ENCODE measurements at places on chromosomes 6 and 20.

DNA sequence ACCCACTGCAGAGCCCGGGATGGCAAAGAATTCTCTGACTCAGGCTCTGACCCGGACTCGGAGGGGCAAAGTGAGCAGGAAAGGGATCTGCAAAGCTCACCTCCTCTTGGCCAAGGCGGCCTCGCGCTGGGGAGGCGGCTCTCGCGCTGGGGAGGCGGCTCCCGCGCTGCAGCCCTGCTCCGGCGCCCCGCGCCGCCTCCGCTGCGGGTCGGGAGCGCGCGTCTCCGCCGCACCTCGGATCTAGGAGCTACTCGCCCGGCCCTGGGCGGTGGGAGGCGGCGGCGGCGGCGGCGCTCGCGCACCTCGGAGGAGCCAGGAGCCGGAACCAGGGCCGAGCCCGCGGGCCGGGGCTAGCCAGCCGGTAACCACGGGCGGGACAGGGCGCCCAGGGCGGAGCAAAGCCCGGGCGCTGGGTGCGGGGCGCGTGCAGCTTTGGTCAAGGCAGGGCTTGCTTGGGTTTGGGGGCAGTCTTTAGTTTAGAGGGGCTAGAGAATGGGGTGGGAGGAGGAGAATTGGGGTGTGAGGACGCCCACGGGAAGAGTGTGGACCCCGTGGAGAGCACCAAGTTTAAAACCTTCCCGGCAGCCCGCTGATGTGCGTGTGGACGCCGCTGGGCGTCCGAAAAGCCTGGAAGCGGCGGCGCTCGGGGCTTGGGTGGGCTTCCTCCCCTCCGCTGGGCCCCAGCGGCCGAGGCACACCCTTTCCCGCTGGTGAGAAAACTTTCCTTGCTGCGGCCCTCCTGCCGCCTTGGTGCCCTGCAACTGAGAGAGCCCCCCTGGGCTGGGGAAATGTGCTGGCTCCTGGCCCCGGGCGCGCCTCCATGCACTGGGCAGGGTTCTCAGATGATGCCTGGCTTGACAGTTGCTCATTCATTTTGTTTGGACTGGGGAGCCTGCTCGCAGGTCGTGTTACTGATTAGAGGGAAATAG lies at the start of gene MRAP2:
MRAP2 (plus strand) TSS at position 250 of the 929 bp plus-strand sequence. CDS start 21,547 bp downstream, outside the sequence.
- no peak within 1 kb of the TSS for H3K4me3 ChIP-seq
- H3K27ac ChIP-seq = no peak within 1 kb of the TSS
- peaks cover 34% of the 10 kb centered on the region for H3K27me3 ChIP-seq

- no peak overlapping the region for H3K4me3 ChIP-seq
- H3K4me1 ChIP-seq = no peaks in the 10 kb centered on the region
- no peak overlapping the region for H3K27ac ChIP-seq
- H3K36me3 ChIP-seq = peaks cover 20% of the 10 kb centered on the region
- H3K27me3 ChIP-seq = no peaks in the 10 kb centered on the region
These were observed 29.4 kb upstream of the RNF8 start for GRCh38 chr6:37324131-37325033.

GRCh38 chr6:109000289-109000688 lies 94.4 kb downstream of the SESN1 start:
- H3K27ac ChIP-seq = no peak overlapping the region
- H3K36me3 ChIP-seq = peaks cover 13% of the 10 kb centered on the region
- no peak overlapping the region for H3K4me3 ChIP-seq
- DNase-seq = no peak
- no peaks in the 10 kb centered on the region for H3K4me1 ChIP-seq
- no peaks in the 10 kb centered on the region for H3K27me3 ChIP-seq

GRCh38 chr6:161079566-161080262 lies 88.1 kb downstream of the MAP3K4 start:
- no peaks in the 10 kb centered on the region for H3K27me3 ChIP-seq
- no peaks in the 10 kb centered on the region for H3K4me1 ChIP-seq
- H3K27ac ChIP-seq = no peak overlapping the region
- H3K4me3 ChIP-seq = no peak overlapping the region
- no peaks in the 10 kb centered on the region for H3K36me3 ChIP-seq

DNA sequence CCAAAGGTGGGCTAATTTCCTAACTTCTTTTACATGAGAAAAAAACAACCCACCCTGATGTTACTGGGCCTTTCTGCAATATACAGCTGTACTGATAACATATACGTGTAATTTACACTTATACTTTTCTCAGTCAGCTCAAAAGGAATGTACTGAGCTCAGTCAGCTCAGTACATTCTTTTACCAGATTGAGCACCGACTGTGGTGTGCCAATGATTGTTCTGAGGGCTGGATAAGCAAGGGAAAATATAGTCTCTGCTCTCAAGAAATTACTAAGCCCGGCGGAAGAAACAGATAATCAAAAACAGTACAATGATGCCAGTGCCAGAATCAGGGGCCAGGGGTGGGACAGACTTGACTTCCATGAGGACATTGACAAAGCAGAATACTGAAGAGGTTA lies 10.0 kb upstream of the BLOC1S5 start:
- peaks cover 5% of the 10 kb centered on the region for H3K4me1 ChIP-seq
- no peaks in the 10 kb centered on the region for H3K27me3 ChIP-seq
- no peak for DNase-seq
- H3K36me3 ChIP-seq = no peaks in the 10 kb centered on the region
- H3K4me3 ChIP-seq = no peak overlapping the region

GRCh38 chr6:146890644-146891434 lies 292.1 kb downstream of the ADGB start:
- DNase-seq = no peak
- no peaks in the 10 kb centered on the region for H3K27me3 ChIP-seq
- no peak overlapping the region for H3K27ac ChIP-seq
- H3K36me3 ChIP-seq = no peaks in the 10 kb centered on the region

DNA sequence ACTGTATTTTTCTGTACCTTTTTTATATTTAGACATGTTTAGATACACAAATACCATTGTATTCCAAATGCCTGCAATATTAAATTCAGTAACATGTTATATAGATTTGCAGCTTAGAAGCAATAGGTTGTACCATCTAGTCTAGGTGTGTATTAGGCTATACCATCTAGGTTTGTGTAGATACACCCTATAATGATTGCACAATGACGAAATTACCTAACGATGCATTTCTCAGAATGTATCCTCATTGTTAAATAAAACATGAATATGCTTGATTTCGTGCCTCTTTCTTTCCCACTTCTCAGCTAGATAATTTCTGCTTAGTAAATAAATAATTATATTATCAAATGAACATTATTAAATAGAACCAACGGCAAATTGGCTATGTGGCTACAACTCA lies 653.0 kb downstream of the EPM2A start:
- no peaks in the 10 kb centered on the region for H3K4me1 ChIP-seq
- no peaks in the 10 kb centered on the region for H3K36me3 ChIP-seq
- H3K27me3 ChIP-seq = no peaks in the 10 kb centered on the region
- no peak overlapping the region for H3K4me3 ChIP-seq
- H3K27ac ChIP-seq = no peak overlapping the region
- DNase-seq = no peak

GRCh38 chr6:93389192-93389591 lies 30.2 kb downstream of the EPHA7 start:
- H3K27me3 ChIP-seq = no peaks in the 10 kb centered on the region
- H3K4me1 ChIP-seq = no peaks in the 10 kb centered on the region
- no peaks in the 10 kb centered on the region for H3K36me3 ChIP-seq
- H3K4me3 ChIP-seq = no peak overlapping the region
- H3K27ac ChIP-seq = no peak overlapping the region

DNA sequence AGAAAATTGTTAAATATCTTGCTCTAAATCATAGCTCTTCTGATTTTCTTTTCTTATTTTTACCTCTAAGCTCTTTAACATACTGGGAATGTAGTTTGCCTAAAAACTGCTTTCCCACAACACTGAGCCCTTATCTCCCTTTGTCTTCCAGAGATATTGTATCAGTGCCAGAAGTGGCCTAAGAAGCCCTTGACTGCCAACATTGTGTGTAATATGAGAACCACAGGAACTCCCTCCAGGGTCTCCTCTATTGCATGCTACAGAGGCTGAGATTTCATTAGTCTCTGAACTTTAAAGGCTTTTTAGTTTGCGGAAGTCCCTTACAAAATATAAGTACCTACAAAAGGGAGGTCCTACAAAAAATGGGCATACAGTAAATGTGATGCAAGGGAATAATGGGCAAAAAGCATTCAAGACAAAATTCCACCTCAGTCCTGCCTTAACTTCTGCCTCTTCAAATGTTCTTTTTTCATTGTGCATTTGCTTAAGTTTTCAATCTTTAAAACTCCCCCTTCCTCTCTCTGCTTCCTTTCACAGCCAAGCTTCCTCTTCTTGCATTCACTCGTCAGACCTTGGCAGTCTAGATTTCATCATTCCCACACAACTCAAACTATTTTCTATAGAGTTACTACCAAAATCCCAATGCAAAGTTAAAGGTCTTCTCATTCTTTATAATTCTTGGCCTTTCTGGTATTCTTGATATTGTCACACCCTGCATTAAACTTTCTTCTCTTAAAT lies 76.5 kb downstream of the ADGRG6 start:
- no peaks in the 10 kb centered on the region for H3K4me1 ChIP-seq
- no peak overlapping the region for H3K27ac ChIP-seq
- no peak overlapping the region for H3K4me3 ChIP-seq
- no peaks in the 10 kb centered on the region for H3K27me3 ChIP-seq
- H3K36me3 ChIP-seq = no peaks in the 10 kb centered on the region

DNA sequence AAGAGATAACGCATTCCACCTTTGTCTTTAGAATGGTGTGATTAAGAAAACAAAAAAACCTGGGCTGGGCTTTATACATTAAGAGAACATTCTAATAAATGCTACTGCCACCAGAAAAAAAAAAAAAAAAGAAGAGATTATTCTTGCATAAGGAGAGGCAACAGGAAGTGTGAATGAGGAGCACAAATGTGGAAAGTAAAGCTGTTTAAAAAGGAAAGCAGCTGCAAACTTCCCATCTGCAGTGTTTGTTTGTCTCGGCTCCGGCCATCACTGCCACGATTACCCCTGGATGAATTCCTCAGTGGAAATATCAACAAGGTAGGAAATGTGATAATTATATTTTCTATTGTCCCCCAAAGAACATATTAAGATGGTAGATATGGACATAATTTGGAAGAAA lies 223.9 kb downstream of the PHF3 start:
- no peaks in the 10 kb centered on the region for H3K4me1 ChIP-seq
- no peak overlapping the region for H3K27ac ChIP-seq
- H3K36me3 ChIP-seq = no peaks in the 10 kb centered on the region
- H3K4me3 ChIP-seq = no peak overlapping the region

DNA sequence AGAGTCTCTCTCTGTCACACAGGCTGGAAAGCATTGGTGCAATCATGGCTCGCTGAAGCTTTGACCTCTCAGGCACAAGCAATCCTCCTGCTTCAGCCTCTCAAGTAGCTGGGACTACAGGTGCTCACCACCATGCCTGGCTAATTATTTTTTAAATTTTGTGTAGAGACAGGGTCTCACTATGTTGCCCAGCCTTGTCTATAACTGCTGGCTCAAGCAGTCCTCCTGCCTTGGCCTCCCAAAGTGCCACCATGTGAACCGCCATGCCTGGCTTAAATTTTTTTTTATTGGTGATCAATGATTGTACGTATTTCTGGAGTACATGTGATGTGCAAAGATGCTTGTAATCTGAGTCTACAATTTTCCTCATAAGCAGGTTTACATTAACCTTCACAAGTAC lies 54.8 kb downstream of the THBS2 start:
- no peaks in the 10 kb centered on the region for H3K27me3 ChIP-seq
- no peak for DNase-seq
- no peak overlapping the region for H3K4me3 ChIP-seq
- no peaks in the 10 kb centered on the region for H3K36me3 ChIP-seq

DNA sequence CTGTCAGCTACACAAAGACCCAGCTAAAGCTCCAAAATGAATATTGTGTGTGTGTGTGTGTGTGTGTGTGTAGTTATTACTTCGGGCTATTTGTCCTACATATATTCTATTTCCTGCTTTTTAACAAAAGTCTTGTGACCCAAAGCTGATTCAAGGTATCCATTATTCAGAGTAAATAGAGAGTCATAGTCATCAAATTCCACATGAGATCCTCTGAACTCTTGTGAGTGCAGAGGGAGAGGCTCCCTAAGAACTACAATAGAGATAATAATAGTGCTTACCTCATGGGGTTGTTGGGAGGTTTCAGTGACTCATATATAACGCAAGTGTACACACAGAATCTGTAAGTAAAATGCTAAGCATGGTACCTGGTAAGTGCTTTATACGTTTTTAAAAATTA lies 95.6 kb upstream of the SHLD1 start:
- DNase-seq = peak; percentile 50
- H3K27me3 ChIP-seq = no peaks in the 10 kb centered on the region
- H3K4me3 ChIP-seq = no peak overlapping the region
- H3K36me3 ChIP-seq = no peaks in the 10 kb centered on the region
- H3K27ac ChIP-seq = peak overlapping the region; percentile 83
- peaks cover 98% of the 10 kb centered on the region for H3K4me1 ChIP-seq

- peaks cover 8% of the 10 kb centered on the region for H3K27me3 ChIP-seq
- H3K4me3 ChIP-seq = no peak overlapping the region
- H3K27ac ChIP-seq = no peak overlapping the region
- H3K4me1 ChIP-seq = no peaks in the 10 kb centered on the region
- DNase-seq = no peak
These were observed 146.6 kb downstream of the FRK start for GRCh38 chr6:115914098-115914497.

GRCh38 chr6:15894973-15895725 lies 232.3 kb upstream of the DTNBP1 start:
- H3K36me3 ChIP-seq = no peaks in the 10 kb centered on the region
- no peak overlapping the region for H3K4me3 ChIP-seq
- peaks cover 12% of the 10 kb centered on the region for H3K4me1 ChIP-seq
- no peak for DNase-seq
- H3K27me3 ChIP-seq = no peaks in the 10 kb centered on the region

DNA sequence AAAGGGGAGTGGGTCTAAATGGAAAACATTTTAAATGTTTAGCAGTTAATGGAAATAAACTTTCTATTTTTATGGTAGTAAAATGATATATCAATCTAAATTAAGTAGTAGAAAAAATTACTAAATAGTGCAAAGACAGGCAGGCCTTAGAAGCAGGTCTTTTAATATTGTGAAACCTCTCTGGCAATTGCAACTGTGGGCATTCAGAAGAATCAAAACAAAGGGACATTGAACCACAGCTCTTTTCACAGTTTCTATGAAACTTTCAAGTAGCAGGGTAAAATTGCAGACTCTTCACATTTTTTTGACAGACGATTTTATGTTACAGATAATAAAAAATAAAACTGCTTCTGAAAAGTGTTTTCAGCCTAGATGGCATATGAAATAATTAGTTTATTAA lies 533.7 kb downstream of the BCKDHB start:
- H3K4me1 ChIP-seq = no peaks in the 10 kb centered on the region
- no peaks in the 10 kb centered on the region for H3K36me3 ChIP-seq
- H3K4me3 ChIP-seq = no peak overlapping the region
- no peaks in the 10 kb centered on the region for H3K27me3 ChIP-seq
- no peak overlapping the region for H3K27ac ChIP-seq
- no peak for DNase-seq

- H3K36me3 ChIP-seq = no peaks in the 10 kb centered on the region
- no peak overlapping the region for H3K4me3 ChIP-seq
- no peaks in the 10 kb centered on the region for H3K4me1 ChIP-seq
- no peak for DNase-seq
- H3K27ac ChIP-seq = no peak overlapping the region
These were observed 104.6 kb downstream of the DTD1 start for GRCh38 chr20:18692447-18692846.

GRCh38 chr6:170552765-170553533 lies at the start of gene PSMB1:
TSS of gene PSMB1 (minus strand) at chr6:170553307. CDS start at chr6:170553242, 65 bp downstream.
- H3K4me1 ChIP-seq = peaks cover 27% of the 10 kb centered on the region
- DNase-seq = peak; percentile 88
